ENCODE measurements at places on chromosomes 1 and 21.

DNA sequence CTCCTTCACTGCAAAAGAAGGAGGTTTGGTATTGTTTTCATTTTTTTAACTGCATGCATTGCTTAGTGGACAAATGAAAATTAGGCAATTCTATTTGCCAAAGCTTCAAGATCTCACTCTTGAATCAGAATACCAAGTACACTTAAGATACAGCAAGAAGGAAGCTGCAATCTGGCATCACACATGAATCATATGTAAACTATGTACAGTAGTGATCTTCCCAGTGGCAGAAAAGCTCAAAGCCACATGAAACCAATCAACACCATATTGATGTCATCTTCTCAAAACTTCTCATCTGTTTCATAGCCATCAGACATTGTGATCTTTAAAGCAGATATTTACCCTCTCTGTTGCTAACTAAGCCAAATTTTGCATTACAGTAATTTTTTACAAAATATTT is 550.1 kb downstream of the LTN1 start:
- DNase-seq = no peak

DNA sequence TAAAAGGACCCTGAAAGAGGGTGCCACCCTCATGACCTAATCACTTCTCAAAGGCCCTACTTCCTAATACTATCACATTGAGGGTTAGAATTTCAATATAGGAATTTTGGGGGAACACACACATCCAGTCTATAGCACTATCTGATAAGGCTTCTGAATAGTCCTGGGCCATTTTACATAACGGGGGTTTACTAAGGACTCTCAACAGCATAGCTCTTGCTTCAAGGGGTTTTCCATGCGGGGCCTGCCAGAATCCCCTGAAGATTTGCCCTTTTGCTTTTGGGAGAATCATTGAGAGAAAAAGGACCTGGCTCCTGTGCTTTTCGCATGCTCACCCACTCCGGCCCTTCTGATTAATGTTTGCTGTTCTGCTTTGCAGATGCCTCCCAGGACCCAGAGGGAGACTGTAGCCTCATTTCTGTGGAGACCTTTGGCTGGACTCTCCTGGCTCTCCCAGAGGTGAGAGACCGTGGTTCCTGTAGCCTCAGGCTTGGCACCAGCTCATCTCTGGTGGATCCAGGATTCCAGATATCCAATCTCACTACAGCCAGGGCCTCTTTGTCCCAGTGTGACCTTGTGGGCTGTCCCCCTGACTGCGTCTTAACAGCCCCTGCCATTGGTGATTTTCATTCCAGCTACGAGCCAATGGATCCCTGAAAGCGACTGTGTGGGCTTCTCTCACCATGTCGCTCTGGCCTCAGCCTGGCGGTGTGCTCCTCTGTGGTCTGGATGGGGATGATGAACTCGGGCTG is 72.6 kb downstream of the DDR2 start:
- DNase-seq = no peak

- peak; percentile 72 for DNase-seq
Measured at GRCh38 chr1:116498789-116499628, 71.8 kb downstream of the CD58 start.

DNA sequence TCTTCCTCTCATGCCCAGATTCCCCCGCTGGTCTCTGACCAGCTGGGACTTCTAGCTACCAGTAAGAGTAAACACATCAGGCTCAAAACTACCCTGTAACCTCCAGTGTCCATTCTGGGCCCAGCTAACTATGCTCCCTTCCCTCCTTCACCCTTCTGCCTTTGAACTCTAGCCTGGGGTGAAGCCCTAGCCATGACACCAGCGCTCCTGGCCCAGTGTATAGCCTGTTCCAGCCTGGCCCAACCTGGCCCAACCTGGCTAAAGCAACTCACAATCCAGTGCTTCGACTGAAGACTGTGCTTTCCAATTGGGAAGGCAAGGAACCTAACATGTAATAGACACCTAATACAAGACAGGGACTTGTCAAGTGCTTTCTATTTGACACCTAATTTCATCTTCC is 27.6 kb downstream of the CSMD2 start:
- DNase-seq = no peak

GRCh38 chr1:88179943-88180342 is 504.1 kb upstream of the PKN2 start:
- DNase-seq = no peak

DNA sequence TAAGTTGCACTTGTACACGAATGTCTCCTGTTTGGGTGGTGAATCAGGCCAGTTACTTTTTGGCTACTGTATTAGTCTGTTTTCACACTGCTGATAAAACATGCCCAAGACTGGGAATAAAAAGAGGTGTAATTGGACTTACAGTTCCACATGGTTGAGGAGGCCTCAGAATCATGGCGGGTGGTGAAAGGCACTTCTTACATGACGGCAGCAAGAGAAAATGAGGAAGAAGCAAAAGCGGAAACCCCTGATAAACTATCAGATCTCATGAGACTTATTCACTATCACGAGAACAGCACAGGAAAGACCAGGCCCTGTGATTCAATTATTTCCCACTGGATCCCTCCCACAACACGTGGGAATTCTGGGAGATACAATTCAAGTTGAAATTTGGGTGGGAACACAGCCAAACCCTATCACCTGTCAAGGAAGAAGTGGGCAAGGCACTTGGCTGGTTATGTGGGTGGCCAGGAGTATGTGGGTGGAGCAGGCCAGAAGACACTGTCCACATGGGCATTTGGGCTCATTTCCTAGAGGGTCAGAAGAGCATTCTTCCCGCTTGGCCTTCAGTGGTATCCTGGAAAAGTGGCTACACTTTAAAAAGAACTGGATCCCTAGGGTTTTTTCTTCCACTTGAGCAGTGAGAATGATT is 228.8 kb downstream of the HHAT start:
- DNase-seq = no peak

DNA sequence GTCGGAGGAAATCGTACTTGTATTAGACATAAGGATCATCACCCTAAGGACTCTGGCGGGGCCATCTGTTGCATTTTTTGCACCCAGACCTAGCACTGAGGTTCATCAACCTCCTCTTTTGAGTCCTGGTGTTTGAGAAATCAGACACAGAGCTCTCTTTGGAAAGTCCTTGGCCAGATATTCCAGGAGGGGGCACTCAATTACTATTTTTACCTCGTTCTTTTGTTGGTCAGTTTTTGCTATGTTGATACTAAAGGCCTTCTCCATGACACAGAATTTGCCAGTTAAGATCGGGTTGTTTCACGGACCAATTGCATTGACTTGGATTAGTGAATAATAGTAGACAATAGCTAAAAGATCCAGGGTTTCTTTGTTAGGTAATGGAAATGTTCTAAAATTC is 711.2 kb downstream of the KCNT2 start:
- no peak for DNase-seq

DNA sequence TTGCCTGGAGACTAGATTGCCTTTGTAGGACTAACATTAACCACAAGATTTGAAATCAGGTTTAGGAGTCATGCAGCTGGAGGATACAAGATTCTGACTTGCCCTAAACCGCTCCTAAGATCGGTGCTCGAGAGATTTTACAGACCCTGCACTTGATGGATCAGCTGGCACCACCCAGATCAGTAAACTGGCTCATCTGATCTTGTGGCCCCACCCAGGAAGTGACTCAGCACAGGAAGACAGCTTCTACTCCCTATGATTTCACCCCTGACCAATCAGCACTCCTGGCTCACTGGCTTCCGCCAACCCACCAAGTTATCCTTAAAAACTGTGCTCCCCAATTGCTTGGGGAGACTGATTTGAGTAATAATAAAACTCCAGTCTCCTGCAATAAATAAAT is 876 bp upstream of the CATSPERE start:
- DNase-seq = no peak

GRCh38 chr1:167922611-167923074 is 8.7 kb upstream of the ADCY10 start:
- no peak for DNase-seq

- no peak for DNase-seq
Measured at GRCh38 chr1:85984636-85985035, 171.9 kb downstream of the COL24A1 start.

- no peak for DNase-seq
Measured at GRCh38 chr1:193479187-193479586, 292.8 kb upstream of the B3GALT2 start.

- DNase-seq = peak; percentile 78
Measured at GRCh38 chr1:152479792-152480595, 30.6 kb upstream of the LCE5A start.

DNA sequence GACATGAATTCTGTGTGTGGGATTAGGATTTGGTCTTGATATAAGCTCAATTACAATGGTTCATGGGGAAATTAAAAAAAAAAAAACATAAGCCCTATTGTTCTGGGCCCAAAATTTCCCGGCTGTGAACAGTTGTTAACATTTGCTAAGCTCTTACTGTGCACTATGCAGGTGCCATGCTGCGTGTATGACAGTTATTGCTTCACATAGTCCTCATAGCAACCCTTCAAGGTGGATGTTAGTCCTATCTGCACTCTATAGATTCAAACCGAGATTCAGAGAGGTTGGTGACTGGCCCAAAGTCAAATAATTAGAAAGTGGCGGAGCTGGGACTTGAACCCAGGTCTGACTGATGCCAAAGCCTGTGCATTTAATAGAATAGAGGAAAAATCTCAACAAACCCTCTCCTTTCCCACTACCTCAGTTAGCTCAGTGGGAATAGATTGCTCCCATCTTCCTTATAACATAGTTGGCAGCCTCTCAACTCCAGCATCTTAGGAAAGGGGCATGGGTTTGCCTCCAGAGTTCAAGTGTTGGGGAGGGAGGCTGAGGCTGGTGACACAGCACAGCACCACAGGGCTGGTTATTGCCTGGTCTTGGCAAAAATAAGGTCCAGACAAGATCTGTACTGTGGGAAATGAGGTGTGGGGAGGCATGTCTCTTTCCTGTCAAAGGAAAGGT is 55.0 kb upstream of the GCLM start:
- DNase-seq = no peak

DNA sequence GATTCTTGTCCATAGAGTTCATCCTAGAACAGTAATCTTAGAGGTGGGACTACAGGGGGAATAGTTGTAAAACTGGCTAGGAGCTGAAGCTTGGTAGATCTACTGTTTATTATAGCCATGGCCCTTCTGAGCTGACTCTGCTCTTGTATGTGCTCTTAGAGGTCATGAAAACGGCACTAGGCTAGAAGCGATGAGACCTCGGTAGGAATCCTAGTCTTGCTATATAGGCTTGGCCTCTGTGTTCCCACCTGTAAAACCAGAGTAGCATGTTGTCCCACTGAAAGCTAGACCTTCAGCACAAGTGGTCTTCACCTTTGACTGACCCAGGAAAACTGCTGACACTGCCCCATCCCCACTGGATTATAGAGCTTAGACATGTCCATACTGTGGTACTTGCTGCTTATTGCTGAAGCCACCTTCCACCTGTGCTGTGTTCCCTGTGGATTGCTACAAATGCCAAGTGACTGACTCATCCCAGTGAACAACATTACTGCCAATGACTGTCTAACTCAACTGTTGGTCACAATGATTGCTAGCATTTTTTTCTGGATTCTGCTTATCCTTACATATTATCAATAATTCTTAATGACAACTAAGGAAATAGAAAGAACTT is 23.0 kb upstream of the PIGC start:
- no peak for DNase-seq

GRCh38 chr1:82483146-82483545 is 682.4 kb downstream of the ADGRL2 start:
- no peak for DNase-seq

DNA sequence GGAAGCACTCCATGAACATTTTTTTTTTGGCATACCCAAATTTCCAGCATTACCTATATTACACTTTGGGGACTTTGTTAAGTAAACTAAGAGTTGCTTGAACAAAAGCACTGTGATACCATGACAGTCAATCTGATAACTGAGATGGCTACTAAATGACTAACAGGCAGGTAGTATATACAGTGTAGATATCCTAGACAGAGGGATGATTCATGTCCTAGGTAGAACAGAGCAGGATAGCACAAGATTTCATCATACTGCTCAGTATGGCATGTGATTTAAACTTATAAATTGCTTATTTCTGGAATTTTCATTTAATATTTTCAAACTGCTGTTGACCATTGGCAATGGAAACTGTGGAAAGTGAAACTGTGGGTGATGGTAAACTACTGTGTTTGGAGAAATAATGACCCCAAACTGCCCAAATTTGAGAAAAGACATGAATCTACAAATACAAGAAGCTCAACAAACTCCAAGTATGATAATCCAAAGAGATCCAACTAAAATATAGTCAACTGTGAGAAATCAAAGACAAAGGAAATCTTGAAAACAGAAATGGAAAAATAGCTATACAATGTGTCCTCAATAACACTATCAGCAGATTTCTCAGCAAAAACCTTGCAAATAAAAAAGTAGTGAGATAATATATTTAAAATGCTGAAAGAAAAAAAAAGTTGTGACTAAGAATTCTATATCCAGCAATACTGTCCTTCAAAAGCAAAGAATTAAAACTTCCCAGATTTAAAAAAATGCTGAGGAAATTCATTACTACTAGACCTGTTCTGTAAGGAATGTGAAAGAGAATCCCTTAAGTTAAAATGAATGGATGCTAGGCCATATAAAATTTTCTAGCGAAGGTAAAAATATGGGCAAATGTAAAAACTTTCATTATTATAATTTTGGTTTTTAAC is 410.4 kb downstream of the DUSP10 start:
- DNase-seq = no peak

GRCh38 chr1:207009945-207010344 is 22.6 kb downstream of the C1orf116 start:
- no peak for DNase-seq

DNA sequence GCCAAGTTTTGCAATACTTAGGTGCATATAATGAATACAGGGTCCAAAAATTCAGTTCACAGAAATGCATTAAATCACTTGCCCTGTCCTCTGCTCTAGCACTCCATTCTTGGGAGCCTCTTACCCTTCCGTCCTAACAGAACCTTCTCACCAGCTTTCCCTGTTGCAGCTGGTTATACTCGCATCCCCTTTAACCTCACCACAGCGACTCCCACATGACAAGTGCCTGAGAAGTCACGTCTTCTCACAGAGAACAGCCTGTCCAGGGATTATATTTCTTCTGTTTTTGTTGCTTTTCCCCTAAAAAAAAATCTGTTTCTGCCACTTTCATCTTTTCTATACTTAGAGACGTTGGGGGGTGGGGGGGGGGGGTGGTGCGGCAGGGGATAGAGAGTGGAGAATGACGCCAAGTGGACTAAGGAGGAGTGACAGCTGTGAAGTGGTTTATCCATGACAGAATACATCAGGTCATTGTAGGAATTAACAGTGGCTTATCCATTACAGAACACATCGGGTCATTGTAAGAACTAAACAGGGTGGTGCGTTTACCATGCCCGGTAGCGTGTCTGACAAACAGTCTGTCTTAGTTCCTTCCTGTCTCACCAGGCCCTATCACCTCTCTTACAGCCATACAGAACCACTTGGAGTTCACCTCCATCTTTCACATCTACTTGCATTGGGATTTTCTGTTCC is 117.6 kb downstream of the UBE2U start:
- DNase-seq = no peak

DNA sequence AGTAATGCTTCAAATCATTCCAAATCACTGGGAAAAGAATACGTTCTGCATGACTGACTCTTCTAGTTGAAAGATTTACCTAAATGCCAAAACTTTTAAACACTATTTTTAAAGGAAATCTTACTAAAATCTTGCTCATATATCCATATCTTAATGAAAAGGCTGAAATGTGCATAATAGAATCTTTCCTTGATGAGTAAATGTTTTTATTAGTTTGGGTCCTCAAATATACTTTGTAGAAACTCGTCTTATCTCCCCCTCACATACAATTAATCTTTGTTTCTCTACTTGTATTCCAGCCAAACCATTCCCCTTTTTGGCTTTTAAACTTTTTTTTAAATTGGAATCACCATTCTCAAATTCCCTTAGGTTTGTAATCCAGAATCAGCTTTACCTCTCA is 110.2 kb downstream of the NTNG1 start:
- DNase-seq = no peak

All from NCI-H526 (cell line).